Lower lobe of right lung (tissue), 2 donors: ENCODE measurements at places on chromosomes 13 and 19. TPM values are rescaled to one million over a fixed set of nuclear protein-coding genes. Genes with fewer than 3 reads are reported as not detected.

- DNase-seq, result no peak
These were observed 448.4 kb downstream of the COG6 start for GRCh38 chr13:40103864-40104263.

The C19orf73 gene
- total RNA-seq, result 1.4 TPM

DNA sequence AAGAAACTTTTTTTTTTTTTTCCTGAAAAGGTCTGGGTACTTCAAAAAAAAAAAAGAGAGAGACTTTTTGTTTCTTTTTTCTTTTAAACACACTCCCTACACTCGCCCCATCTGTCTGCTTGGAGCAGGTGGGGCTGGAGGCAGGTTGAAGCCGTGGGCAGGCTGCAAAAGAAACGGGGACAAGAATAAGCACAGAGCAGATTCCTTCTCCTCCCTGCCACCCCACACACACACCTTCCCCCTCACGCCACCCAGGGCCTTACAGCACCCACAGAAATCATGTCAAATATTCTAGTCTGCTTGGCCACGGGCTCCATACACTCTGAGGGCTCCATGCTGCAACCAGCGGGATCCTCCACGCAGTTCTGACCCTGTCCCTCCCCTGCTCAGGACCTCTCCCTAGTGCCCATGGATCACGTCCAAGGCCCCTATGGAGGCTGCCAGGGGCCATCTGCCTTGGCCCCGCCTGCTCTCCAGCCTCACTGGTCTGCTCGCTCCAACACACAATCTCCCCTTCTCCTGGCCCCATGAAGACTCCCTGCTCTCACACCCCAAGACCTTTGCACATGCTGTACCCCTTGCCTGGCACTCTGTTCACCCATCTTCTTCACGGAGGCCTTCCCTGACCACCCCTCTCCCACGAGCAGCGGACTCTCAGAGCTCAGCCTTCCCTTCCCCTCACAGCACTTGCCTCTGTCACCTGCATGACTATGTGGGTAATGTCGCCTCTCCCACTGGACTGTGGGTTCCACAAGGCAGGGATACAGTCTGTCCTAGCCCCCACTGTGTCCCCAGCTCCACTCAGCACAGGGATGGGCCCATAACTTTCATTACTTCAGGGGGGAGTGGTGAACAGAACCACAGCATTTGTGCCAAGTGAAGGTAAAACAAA is 11.4 kb downstream of the AKT2 start:
- DNase-seq, result no peak

DNA sequence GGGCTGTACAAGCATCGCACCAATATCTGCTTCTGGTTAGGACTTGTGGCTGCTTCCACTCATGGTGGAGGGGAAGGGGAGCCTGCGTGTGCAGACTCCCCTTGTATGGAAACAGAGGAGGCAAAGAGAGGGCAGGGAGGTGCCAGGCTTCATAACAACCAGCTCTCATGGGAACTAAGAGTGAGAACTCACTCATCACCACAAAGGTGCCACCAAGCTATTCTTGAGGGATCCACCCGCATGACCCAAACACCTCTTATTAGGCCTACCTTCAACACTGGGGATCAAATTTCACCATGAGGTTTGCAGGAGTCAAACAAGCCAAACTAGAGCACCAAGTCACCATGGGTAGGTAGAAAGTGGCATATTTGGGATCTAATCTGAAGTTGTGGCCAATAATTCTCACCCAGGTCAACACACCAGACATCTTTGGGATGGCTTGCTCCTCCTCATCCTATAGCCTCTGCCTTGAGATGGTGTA is 46.4 kb downstream of the RUBCNL start:
- no peak for DNase-seq

DNA sequence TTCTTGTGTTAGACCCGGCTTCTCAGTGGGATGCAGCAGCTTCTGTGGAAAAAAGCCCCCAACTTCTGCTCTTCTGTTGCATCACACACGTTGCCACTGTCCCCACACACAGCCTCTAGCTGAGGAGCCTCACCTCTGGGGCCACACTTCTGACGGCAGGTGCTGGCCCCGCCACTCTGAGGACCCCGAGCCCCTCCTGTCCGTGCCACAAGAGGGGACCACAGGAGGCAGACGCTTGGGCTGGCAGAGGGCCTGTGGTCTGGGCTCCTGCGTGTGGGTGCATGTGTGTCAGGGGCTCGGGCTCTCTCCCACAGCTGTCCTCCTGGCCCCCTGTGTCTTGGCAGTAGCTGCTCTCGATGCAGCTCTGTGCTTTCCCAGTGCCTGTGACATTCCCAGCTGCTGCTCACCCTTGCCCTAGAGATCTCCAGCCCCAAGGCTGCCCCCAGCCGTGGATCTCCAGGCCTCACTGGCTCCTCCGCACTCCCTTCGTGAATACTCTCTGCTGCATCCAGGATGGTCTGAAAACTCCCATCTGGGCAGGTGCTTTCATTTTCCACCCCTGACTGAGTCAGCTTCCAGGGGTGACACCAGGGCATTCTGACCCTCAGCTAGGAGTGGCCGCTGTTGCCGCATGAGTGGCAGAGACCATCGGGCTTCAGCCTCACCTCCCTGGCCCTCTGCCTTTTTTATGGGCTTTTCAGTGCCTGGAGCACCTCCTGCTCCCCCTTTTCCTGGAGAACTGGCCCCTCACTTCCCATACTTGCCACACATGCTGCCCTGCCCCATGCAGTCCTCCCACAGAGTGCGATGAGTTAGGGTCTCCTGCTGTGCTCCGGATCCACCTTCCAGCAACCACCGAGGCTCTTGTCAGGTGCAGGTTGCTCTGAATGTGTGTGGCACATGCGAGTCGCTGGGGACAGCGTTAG is 13.7 kb downstream of the MAU2 start:
- no peak for DNase-seq

The CGB8 gene
- not detected for total RNA-seq

GRCh38 chr13:61414686-61415057 is 977 bp downstream of the PCDH20 start:
- DNase-seq, result no peak

The LCP1 gene
- 371 TPM for total RNA-seq

DNA sequence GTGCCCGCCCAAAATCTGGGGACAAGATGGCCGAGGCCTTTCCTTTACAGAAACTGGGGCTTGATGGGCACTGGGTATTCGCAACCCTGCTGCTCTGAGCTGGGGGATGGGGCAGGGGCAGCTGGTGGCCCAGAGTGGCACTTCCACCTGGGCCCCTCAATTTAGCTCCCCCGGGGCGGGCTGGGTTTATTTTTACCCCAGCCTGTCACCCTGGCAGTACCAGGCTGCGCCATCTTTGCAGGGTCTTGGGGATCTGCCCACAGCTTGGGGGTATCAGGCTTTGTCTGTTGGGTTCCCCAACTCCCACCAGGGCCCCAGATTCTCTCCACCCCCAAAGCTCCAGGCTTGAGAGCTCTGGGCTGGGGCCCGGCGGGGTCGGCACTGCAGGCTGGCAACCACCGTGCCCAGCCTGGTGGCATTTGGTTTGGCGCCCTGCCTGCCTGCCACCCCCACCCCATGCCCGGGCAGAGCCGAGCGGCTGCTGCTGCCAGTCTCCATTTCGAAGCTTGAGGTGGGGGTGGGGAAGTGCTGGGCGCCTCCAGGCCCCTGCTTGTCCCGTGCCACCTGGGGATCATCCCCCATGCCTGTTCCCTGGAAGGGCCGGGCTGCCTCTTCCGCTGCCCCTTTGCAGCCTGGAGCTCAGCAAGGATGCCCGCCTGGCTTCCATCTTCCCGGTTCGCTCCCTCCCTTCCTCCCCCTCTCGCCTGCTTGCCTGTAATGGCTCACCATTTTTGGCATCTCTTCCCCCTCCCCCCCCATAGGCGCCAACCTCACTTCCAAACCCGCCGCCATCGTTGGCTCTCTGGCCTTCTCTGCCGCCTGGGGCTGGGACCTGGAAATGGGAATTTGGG is 11.4 kb downstream of the NFIX start:
- no peak for DNase-seq

GRCh38 chr19:3792114-3792513 is 5.9 kb upstream of the MATK start:
- DNase-seq, result no peak

The ARHGAP45 gene
- total RNA-seq, result 83.5 TPM

- DNase-seq, result no peak
These were observed 1568.4 kb downstream of the SLITRK5 start for GRCh38 chr13:89239361-89240127.

- DNase-seq, result no peak
These were observed 384.3 kb downstream of the EFNB2 start for GRCh38 chr13:106151056-106151699.

- DNase-seq, result no peak
These were observed 6.2 kb downstream of the WASF3 start for GRCh38 chr13:26563713-26564112.

DNA sequence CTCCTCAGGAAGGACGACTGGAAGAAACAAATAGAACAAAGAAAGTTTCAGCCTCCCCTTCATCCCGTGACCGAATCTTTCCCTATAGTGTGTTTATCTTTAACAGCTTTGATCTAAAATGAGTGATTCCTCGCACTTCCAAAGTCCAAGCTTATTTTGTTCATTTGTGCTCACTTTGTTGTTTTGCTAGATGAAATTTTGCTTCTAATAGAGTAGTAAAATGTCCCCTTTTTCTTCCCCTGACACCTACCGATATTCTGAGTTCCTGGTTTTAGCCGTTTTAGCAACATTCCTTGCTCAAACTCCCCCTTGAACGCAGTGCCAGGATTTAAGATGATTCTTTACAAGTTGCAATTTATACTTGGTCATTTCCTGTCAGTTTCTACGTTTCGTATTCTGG is 204.2 kb downstream of the FGF9 start:
- no peak for DNase-seq

The ANGPTL8 gene
- not detected for total RNA-seq

- DNase-seq, result peak; percentile 54
These were observed 446 bp upstream of the ZNF83 start for GRCh38 chr19:52638601-52639000.

DNA sequence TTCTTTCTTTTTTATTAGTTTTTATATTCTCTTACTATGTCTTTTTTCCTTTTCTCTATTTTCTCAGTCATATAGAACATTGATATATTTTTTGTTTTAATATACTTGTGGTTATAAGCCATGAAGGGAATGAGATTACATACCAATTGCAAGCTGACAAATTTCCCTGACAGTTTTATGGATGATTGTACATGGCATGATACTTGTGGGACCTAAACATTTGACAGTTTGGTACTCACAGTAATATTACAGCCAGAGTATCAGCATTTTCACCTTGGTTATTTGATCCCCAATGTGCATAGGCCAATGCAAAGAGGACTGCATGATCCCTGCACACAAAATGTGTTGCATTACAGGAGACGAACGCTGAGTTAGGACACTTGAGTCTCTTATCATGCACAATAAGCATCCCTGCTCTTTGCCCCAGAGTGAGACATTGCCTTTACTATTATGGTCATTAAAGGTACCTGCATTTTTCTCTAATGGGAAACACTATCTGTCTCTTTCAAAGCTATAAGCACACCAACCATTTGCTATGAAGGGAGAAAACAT is 713.4 kb upstream of the PCDH20 start:
- DNase-seq, result no peak

The MAST1 gene
- total RNA-seq, result 0.15 TPM
